ENCODE measurements at places on chromosomes 7 and 10.
A peak's percentile ranks its signal among the peaks of the same experiment; 100 is the strongest.

DNA sequence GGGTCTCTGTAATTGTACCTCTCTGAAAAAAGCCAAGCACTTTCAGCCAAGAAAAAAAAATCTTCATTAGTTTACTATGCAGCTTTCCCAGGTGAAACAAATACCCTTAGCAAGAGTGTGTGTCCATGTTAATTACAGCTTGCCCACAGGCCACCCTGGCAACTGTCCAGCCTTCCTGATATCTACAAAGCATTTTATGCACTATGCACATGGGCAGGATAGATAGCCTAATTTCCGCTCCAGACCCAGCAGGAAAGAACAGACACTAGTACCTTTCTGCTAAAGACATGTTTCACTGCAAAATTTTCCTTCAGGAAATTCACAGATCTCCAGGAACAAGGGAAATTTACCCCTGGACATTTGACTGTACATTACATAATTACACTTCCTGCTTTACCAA lies 24.4 kb downstream of the CACNA2D1 start:
- DNase-seq: no peak

DNA sequence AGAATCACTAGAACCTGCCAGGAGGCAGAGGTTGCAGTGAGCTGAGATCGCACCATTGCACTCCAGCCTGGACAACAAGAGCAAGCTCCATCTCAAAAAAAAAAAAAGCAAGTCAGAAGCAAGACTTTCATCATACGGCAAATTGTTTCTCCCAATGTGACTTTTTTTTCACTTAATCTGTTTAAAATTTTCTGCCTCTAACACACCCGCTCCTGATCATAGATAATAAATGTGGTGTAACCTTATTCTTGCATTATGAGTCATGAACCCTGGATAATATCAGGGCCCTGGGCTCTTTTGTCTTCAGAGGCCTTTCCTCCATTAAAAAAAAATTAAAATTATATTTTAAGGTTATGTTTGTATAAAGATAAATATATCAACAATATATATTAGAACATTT lies 111.4 kb upstream of the JCAD start:
- DNase-seq: no peak

DNA sequence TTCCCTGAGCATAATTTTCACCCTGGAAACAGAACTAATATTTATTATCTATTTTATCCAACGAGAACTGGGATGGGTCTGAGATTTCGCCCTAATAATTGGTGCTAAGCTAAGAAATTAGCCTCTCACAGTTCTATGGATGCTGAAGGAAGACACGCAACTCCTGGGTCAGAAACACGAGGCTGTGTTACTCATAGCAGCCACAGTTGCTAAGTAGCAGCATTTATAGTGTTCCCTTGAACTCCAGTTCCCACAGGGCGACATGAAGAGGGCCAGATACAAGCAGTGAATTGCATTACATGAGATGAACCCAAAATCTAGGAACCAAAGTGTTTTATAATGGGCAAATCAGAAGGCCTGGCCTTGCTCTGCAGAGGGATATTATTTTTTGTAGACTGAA lies 109.8 kb upstream of the AGR3 start:
- no peak for DNase-seq

DNA sequence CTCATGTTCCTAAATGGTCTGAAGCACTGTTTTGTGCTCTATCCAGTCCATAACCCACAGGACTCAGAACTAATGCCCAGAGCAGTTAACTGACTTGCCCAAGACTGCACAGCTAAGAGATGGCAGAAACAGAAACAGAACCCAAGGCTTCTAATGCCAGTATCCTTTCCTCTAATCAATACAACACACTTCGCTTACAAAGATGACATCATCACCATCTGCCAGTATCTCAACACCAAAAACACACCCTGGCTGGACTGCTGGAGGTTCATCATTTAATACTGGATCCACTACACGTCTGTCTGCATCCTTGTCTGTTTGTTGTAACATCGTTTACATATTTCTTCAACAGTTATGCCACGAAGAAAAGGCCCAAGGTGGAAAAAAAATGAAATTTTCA lies 165.3 kb downstream of the SFMBT2 start:
- DNase-seq: no peak

- no peak for DNase-seq
Measured at GRCh38 chr7:55651057-55651456, 78.8 kb upstream of the VOPP1 start.

DNA sequence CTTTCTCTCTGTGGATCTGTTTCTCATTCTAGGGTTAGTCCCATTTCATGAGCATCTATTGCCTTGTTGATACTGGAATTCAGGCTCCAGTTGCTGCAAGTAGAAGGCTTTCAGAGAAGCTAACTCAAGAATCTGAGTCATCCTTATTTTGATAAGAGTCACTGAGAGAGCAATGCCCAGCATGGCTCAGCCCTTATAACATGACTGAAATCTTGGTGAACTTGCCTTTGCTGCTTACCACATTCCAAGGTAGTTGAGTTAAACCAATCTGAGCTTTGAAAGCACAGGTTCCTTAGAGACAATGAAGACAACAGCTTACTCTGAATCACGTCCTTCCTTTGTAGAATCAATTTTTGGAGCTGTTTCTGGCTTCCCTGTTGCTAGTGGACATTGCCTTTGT lies 53.6 kb upstream of the CHCHD3 start:
- no peak for DNase-seq

GRCh38 chr7:41334071-41334862 lies 368.6 kb downstream of the INHBA start:
- no peak for DNase-seq

DNA sequence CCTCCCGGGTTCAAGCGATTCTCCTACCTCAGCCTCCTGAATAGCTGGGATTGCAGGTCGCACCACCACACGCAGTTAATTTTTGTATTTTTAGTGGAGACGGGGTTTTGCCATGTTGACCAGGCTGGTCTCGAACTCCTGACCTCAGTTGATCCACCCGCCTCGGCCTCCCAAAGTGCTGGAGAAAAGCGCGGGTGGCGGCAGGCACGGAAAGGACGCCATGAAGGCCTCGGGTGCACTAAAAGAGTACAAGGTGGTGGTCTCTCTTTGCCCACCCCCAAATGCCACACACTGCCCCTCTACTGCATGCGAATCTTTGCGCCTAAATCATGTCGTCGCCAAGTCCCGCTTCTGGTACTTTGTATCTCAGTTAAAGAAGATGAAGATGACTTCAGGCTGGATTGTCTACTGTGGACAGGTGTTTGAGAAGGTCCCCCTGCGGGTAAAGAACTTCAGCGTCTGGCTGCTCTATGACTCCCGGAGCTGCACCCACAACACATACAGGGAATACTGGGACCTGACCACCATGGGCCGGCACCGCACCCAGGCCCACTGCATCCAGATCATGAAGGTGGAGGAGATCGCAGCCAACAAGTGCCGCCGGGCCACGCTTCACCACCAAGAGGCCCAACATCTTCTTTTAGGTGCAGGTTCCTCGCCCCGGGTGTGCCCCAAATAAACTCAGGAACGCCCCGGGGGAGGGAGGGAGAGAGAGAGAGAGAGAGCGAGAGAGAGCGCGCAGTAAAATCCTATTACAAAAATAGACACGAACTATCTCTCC lies 161.7 kb downstream of the HECW1 start:
- no peak for DNase-seq

- DNase-seq: no peak
Measured at GRCh38 chr7:76310102-76310957, 7.9 kb downstream of the HSPB1 start.

DNA sequence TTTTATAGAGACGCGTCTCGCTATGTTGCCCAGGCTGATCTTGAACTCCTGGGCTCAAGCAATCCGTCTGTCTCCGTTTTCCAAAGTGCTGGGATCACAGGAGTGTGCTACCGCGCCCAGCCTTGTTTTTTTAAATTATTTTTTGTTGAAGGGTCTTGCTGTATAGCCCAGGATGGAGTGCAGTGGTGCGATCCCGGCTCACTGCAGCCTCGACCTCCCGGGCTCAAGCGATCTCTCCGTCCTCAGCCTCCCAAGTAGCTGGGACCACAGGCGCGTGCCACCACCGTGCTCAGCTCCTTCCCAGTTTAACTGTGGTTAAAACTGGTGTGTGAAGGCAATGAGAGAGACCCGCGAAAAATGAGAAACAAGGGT lies 11.0 kb upstream of the HNRNPF start:
- DNase-seq: no peak

- DNase-seq: no peak
Measured at GRCh38 chr10:33100781-33101391, 142.9 kb upstream of the ITGB1 start.

DNA sequence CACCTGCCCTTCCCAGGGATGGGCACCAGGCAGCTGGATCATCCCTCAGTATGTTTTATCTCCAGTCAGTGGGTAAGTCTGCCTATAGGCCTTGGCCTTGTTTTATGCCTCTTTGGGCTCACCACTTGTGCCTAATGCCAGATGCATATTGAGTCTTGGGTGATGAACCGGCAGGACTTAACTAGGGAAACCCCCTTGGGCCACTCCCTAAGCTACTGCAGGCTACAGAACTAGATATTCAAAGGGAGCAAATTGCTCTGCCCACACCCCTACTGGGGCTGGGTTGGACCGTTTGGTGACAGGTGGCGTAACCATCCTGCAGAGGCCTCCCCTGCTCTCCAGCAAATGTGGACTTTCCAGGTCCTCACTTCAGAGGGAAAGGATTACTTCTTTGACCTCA lies 115.7 kb upstream of the GDF10 start:
- no peak for DNase-seq

DNA sequence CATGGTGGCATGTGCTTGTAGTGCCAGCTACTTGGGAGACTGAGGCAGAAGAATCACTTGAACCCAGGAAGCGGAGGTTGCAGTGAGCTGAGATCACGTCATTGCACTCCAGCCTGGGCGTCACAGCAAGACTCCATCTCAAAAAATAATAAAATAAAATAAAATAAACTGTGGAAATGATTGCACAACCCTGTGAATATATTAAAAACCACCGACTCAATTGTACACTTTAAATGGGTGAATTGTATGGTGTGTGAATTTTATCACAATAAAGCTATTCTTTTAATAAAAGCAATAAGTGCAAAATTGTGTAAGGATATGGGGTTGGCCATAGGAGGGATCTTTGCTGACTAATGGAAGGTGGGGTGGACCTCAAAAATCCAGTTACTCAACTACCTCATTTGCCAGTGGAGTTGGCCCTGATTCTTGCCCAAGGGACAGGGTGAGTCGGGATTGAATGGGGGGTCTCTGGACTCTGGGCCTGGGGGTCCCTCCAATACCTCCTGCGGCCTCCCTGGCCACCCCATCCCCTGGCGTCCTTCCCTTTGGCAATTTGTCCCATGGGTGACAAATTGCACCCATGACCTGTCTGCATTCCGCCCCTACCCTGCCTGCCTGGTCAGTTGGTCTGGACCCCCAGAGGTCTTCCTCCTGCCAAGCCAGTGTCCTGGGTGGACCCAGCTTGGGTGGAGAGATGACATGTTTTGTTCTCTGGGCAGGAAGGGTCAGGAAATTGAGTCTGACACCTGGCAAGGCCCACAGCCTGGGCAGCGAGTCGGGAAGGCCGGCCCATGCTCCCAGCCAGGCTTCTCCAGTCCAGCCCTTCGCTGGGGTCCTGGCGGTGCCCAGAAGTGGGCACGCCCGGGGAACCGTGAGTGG lies 61.7 kb upstream of the ELN start:
- no peak for DNase-seq

DNA sequence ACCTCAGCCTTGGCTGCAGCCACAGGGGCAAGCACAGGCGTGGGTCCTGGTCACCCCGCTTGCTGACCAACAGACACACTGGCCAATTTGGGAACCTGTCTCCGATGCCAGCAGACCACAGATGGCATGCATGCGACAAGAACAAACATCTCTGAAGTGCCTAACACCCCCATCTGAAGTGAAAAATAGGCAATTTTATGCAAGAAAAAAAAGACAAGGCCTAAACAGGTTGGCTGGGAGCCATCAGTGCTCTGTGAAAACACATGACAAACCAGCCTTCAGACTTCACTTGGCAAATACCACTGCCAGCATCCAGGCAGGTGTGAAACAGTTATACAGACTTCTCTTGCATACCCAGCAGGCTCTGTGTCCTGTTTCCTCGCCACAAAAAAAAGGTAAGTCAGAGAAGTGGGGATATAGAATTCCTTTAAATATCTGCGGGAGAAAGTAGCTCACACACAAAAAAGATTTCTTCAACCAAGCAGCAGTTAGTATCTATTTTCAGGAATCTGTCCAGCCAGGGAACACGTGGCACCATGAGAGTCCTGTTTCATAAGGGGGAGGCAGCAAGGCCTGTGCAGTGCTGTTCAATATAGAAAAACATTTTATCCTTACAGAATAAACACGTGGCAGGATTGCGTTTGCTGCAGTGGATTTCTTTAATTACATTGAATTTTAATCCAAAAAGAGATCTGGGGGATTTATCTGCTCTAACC lies 293.4 kb upstream of the MKLN1 start:
- DNase-seq: peak; percentile 67

DNA sequence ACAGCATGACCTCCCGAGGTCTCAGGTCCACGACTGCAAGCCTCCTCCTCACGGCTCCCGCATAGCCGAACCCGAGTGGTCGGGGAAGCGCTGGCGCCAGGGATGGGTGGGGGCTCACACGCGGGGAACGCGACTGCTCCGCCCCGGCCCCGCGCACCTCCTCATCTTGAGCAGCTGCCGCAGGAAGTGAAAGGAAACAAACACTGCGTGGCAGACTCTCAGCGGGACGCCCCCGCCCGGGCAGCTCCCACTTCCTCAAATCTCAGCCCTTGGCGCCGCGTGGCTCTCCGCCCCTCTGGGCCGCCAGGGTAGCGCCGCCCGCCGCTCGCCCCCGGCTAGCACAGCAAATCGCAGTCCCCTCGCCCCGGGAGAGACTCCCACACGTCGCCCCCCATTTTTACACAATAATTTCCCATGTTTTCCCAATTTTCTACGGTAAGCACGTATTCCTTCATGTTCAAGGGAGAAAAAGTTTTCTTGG lies at the start of gene TMEM243:
TMEM243 (minus strand) TSS at position 188 of the 481 bp plus-strand sequence. CDS start 229 bp downstream, outside the sequence.
- DNase-seq: peak; percentile 91

DNA sequence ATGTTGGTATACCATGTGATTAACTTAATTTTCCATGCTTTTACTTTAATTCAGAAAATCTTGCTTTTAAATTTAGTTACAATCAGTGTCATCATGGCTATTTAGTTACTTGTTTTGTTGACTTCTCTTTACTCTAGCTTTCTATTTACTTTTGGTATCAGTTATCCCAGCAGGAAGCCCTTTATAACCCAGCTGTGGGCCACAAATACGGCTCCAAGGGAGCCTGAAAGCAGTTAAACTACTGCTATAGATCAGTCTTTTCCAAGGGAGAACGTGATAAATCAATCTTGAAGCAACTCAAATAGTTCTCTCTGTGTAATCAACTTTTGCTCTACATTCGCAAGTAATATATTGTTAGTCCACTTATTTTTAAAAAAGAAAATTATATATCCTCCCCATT lies 287.4 kb downstream of the CACNA2D1 start:
- no peak for DNase-seq
